ENCODE measurements at places on chromosomes 6 and 20. TPM values are rescaled to one million over a fixed set of nuclear protein-coding genes. Genes with fewer than 3 reads are reported as not detected.

GRCh38 chr6:79635232-79635543 lies 4.1 kb downstream of the SH3BGRL2 start:
- no peak for DNase-seq

GRCh38 chr6:3549314-3549940 lies 92.6 kb upstream of the SLC22A23 start:
- no peak for DNase-seq

DNA sequence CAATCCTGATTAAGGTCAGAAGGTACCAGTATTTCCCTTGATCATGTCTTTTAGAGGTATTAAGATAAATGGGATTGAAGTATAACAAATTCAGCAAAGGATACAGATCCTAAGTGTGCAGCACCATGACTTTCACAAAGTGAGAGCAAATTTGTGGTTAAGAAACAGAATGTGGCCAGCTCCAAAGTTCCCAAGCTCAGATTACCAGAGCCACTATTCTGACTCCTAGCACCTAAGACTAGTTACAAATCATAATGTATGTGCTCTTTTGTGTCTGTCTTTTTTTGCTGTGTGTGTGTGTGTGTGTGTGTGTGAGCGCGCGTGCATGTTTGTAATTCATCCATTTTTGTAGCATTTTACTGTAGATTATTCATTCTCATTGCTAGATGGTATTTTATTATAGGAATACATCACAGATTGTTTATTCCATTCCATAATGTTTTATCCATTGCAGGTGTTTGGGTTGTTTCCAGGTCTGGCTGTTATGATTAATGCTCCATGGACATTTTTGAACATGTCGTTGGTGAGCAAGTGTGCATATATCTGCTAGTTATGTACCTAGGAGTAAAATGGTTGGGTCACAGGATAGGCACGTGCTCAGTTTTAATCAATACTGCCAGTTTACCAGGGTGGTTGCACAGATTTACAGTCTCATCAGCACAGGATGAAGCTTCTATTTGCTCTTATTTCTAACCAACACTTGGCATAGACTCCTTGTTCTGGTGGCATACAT lies 314.0 kb upstream of the JAG1 start:
- DNase-seq: no peak

DNA sequence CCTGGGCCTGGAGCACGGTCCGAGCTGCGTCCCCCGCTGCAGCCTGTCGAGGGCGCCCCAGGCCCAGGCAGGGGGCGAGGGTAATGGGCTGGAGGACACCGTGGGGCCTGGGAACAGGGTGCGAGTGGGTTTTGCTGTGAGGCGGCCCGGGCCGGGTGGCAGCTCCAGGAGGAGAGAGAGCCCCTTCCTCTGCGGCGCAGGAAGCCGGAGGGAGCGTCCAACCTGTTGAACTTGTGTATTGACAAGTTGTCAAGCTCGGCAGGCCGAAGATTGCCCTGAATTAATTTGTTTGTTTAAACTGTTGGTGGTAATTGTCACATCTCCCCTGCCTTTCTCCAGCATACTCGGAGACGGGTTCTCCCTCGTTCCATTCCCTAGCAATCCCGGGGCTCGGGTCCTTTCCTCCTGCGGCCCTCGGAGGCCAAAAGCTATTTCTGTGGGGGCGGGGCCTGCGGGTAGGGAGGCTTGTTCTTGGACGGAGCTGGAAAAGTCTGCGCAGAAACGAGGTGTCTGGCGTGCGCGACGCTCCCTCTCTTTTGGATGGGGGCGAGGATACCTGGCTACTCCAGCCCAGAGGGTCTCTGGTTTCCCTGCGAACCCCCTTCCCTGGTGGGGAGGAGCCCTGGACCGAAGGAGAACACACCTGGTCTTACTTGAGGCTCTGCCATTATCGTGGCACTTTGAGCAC lies 9.9 kb downstream of the NR2E1 start:
- no peak for DNase-seq

- DNase-seq: no peak
These were observed 96.6 kb upstream of the INSM1 start for GRCh38 chr20:20271271-20271670.

DNA sequence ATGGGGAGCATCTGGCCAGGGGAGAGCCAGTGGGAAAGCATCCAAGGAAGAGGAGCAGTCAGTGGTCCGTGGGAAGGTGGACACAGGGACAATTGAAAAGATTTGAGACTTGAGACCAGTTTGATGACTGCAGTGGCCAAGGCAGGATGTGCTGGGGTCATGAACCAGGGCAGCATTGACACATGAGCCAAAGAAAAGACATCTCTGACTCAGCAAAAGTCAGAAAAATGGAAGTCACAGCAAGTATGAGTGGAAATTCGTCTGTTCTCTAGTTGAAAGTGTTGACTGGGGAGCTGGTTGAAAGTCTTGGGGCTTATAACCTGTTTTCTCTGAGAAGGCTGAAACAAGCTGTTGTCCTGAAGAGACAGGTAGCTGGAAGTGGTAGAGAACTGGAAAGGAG lies 31.3 kb downstream of the RAB22A start:
- DNase-seq: no peak

- DNase-seq: peak; percentile 63
These were observed 182.3 kb upstream of the RALGAPA2 start for GRCh38 chr20:20894753-20895152.

DNA sequence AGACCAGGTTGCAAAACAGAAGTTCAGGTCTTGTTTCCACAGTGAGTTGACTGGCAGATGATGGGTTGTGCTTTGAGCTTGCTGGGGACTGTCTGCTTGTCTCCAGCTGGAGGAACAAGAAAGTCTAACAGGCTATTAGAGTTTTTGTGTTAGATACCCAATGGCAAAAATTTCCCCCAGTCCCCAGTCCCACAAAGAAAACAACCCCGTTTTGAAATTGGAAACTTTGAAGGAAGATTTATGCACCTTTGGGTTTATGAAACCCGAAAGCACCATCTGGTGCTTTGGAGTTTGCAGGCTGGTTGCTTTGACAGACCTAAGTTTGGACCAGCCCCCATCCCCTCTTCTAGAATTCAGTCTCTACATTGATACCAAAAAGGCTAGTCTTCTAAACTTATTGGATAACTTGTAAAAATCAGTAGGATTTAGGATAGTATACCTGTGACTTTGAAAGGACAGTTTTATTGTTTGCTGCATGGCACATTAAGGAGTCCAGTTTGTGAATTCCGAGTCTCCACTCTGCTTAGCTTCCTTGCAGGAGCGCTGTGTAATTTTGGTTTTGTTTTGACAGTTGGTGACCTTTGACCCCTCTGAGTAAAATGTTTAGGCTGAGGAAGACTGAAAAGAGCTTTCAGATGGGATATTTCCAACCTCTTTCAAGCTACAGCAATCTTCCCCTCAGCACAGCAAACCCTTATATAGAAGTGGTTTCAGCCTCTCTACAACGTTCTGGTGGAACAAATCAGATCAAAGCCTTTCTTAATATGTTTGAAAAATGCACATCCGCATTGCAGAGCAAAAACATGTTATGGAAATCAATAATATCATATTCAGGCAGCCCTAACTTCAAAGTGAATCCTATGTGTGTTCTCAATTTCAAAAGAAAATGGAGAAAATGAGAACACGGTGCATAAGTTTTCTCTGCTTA lies 25.5 kb upstream of the PRL start:
- no peak for DNase-seq

- no peak for DNase-seq
These were observed 233.5 kb downstream of the DHX35 start for GRCh38 chr20:39195582-39196021.

- DNase-seq: no peak
These were observed 365.2 kb downstream of the SYNE1 start for GRCh38 chr6:152271776-152272464.

GRCh38 chr20:41049451-41049850 lies 20.8 kb downstream of the TOP1 start:
- no peak for DNase-seq

DNA sequence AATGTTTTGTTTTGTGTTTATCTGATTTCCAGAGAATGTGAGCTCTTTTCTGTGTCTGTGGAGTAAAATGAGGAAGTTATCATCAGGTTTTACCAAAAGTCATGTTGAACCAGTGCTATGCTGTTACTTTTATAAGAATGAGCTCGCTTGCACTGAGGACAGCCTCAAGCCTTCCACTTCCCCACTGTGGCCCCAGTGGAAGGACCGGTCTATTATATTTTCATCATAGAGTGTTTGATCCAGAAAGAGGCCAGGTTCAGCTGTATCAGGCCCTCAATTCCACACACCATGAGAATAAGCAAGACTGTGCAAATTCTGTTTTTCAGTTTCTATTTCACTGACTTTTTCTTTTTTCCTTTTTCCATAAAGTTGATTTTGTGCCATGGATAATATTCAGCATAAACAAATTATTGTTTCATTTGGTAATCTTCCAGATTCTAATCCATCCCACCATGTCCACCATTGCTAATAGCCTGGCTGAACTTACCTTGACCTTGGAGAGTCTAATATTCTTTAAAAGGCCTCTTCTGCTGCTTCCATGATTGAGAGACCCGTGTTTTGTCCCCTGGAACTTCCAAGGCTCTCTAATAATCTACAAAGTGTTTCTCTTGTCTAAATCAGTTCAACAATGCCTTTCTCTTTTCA lies 286.2 kb downstream of the THBS2 start:
- peak; percentile 74 for DNase-seq

DNA sequence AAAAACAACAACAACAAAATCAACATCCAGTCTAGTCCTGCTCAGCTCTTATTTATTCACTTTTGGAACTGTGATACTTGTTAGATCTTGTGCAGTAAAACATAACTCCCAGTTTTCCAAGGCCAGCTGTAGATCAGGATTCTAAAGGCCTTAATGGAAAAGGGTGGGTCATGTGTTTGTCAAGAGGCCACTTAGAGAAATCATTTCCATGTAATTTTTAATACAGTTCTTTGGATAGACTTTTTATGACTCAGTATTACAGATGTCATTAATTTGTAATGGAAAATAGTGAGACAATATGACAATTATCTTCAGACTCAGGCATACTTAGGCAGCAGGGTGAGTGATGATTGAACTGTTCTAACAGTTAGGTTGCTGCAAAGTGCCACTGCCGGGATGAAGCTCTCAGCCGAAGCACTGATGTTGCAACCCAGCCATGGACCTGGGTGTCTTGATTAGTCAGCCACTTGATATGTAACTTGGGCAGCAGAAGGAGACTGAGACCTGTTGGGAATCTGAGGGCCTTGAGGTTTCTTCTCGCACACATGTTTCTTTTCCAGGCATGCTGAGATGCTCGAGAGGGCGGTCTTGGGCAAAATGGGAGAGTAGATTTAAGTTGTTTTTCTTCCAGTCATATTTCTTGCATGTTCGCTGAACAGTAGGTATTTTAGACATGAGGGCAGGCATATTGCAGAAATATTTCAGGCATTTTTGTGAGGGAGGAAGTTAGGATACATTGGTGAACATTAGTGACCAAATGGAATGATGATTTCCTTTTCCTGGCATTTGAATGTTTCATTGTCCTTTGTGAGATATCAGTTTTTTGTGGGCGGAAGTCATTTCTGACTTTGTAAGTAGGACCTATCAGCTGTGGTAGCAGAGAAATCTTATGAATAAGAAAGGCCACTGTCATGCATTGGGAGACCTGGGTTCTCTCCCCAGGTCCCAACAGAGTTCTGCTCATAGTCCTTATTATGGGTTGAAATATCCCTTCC lies 52.3 kb downstream of the SLX4IP start:
- no peak for DNase-seq

DNA sequence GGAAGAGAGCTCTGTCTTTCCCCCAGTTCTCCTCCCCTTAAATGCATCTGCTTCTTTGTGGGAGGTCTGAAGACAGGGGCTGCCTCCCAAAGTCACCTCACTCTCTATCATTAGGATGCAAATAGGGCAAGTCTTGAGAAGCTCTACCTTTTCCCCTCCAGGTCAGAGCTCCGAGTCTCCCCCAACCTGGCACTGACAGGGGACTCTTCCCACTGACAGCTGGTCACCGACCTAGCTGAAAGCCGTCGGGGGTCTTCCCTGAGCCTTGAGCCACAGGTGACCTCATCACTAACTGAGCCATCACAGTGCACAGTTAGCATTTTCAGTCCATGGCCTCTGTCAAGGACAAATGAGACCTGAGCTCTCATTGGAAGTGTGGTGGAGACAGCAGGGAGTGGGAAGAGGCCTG lies 386.7 kb downstream of the HACE1 start:
- DNase-seq: no peak

DNA sequence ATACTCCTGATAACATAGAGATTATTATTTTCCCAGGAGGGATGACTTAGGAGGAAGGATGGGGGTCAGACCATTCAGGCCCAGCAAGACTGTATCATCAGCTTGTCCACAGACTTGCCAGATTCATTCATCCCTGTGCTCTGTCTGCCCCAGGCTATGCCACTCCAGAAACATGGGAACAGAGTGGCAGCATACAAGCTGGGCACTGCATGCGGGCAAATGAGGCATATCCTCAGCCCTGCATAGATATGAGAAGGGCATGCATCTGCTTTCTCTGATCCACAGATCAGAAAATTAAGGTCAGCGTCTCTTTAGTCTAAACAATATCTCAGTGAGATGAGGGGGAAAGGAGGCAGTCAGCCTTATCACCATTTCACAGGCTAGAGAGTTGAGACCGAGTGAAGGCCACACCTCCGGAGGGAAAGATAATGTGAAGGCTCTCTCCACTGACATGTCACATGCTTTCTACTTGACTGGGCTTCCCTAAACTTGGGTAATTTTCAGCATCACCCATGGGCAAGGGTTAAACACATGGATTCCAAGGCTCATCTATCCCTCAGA lies 140.5 kb downstream of the TFAP2B start:
- DNase-seq: no peak

- no peak for DNase-seq
These were observed 210.4 kb upstream of the MARCKS start for GRCh38 chr6:113646701-113647100.

The FHL5 gene
- polyA plus RNA-seq: 1.1 TPM

The PRDM1 gene
- 5.2 TPM for polyA plus RNA-seq

The BNIP5 gene
- polyA plus RNA-seq: 0.28 TPM

The OPRM1 gene
- polyA plus RNA-seq: not detected

The GCNT2 gene
- polyA plus RNA-seq: 2.5 TPM

The SEL1L2 gene
- 0.26 TPM for polyA plus RNA-seq

The HCK gene
- polyA plus RNA-seq: 5.0 TPM

The MROH8 gene
- 4.9 TPM for polyA plus RNA-seq

The VGLL2 gene
- 82.7 TPM for polyA plus RNA-seq

The BACH2 gene
- polyA plus RNA-seq: 6.0 TPM

The ASIP gene
- 0.68 TPM for polyA plus RNA-seq

The SLC52A3 gene
- polyA plus RNA-seq: 0.61 TPM

The FOXC1 gene
- polyA plus RNA-seq: 2.0 TPM

The GNAS-AS1 gene
- polyA plus RNA-seq: 2.5 TPM

Measured in hindlimb muscle (tissue), 1 donor.